ENCODE measurements at places on chromosomes 16 and 17.

DNA sequence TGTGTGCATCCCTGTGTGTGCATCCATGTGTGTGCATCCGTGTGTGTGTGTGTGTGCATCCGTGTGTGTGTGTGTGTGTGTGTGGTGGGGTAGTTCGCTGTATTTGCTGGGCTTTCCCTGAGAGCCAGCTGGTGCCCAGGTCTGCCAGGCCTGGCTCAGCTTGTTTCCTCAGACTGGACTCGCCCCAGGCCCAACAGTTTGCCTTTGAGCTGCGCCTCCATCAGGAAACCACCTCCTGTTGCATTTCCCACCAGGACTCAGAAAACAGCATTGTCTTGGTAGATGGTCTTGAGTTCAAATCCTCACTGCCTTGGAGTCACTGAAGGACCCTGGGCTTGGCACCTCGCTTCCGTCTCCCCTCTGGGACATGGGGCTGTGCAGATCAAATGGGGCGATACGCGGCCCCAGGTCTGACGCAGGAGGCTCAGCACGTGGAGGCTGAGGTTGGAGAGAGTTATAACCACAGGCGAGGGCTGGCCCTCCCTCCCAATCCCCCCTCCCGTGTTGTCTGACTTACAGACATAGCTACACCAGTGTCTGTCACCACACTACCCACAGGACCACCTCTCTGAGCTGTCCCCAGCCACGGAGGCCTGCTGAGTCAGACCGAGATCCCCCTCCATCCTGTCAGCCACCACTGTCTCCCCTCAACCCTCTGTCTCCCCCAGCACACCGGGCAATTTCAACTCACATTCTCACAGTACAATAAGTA lies 4.7 kb downstream of the ITGAE start:
- DNase-seq: no peak

- DNase-seq: no peak
Measured at GRCh38 chr16:22787466-22788192, 26.3 kb upstream of the HS3ST2 start.

GRCh38 chr16:80200079-80200478 lies 340.7 kb upstream of the DYNLRB2 start:
- DNase-seq: no peak

DNA sequence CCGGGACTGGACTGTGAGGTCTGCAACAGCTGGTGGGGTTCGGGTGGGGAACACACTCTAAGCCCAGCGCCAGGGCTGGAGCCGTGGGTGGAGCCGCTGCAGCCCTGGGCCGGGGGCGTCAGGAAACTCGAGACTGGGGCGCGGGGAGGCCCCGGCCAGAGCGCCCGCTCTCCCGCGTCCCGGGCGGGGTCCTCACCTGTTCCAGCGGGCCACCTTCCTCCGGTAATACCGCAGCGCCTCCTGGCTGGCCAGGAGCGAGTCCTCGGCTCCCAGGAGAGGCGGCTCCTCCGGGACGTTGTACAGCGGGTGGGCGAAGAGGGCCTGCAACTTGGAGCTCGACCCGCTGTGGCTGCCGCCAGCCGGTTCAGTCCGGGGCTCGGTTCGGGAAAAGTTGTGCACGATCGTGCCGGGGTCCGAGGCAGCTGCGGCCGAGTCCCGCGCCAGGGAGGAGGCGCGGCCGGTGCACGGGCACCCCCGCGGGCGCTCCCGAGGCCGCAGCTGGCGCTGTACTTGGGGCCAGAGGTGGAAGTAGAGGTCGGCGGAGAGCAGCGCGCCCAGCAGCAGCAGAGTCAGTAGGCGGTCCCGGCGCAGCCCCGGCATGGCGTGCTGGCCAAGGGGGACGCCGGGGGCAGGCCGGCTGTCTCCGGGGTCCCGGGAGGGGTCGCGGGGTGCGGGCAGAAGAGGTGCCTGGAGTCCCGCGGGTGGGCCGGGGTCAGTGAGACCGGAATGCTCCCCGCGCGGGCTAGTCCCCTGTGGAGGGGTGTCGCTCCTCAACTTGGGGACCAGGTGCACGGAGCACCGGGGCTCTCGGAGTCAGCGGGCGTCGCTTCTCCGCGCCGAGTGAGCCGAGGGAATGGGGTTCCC lies 868 bp downstream of the FAM20A start:
- peak; percentile 65 for DNase-seq

GRCh38 chr17:66965801-66966262 lies 1.3 kb downstream of the CACNG4 start:
- peak; percentile 45 for DNase-seq

DNA sequence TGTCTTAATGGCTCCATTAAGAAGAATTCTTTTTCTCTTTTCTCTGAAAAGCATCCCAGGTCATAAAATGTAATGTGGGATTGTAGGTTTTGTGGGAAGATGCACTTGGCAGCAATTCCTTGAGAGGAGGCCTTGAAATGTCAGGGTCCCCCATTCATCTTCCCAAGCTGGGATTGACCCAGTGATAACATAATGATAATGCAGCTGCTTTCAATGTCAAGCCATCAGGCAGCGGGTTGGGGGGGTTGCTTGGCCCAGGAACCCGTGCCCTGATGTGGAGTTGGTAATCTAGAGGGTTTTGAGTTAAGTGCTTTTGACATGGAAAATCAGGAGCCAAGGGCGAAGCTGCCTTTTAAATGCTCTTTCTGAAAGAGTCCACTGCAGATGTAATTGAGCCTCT lies 484.0 kb downstream of the WWOX start:
- no peak for DNase-seq

GRCh38 chr17:6915620-6916019 lies 80.2 kb upstream of the ALOX12 start:
- no peak for DNase-seq

DNA sequence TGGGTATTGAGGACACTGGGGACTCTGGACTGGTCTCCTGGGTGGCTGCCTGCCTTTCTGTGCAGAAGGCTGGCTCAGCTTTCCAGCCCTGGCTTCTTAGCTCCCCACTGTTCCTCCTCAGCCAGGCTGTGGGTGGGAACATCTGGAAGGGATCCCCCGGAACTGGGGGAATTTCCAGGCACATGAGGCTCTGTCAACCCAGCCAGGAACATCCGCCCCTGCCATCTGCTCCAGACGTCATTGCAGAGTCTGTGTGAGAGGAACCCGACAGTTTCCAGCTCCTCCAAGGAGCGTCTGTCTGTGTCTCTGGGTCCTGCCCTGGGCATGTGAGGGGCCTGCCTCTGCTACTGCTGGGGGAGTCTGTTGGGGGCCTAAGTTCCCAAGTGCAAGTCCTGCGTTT lies 36.2 kb upstream of the CRHR1 start:
- no peak for DNase-seq

DNA sequence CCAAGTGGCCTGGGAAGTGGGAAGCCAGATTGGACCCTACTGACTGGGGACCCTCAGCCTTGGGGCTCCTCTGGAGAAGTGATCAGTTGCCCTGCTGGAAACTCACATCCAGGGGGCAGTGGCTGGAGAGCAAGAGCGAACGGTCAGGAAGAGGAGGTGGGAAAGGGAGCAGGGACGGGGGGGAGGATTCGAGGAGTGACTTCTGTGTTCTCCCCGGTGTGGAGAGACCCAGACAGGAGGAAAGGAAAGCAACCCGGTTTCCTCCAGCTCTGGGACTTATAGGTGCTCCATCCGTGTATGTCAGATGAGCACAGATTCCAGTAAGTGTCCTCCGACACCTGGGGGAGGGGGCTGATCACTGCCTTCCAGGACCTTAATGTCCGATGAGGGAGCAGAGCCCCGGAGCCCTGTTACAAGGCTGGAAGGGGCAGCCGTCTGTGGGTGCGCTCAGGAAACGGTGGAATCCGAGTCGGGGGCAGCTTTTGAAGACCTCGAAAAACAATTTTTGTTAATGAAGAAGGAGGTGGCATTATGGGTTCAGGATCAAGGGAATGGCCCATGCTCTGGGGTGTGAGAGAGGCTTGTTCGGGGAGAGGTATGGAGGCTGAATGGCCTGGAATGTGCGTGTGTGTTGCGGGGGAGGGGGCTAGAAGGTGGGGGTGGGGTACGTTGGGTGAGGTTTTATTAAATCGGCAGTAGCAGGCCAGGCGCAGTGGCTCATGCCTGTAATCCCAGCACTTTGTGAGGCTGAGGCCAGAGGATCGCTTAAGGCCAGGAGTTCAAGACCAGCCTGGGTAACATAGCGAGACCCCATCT lies 34.8 kb upstream of the NDRG4 start:
- peak; percentile 42 for DNase-seq

DNA sequence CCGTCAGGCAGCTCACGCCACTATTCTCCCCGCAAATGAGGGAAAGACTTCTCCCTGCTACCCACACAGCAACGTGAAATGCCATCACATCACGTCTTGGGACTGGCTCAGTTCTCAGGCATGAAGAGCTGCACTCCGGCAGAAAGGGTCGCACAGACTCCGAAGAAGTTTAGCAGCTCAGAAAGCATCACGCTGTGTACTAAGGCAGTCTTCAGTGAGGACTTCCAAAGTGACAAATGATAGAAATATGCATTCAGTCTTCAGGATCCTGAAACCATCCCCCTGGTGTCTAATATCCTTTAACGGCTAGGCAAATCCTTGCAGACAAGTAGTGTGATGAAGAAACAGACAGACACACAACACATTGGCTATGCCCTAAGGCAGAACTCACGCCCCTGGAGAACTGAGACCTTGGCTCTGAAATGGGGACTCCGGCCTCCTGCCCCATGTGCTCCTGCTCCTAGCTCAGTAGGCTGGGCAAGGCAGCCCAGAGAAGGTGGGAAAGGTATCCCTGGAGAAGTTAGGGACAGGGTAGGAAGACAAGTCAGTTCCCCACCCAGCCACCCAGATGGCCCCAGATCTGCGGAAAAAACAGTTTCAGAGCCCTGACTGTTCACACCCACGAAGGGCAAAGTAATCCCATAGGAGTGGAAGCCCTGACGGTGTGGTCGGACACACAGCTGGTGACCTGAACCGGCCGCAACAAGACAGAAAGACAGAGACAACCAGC lies 1.6 kb downstream of the XYLT1 start:
- no peak for DNase-seq

DNA sequence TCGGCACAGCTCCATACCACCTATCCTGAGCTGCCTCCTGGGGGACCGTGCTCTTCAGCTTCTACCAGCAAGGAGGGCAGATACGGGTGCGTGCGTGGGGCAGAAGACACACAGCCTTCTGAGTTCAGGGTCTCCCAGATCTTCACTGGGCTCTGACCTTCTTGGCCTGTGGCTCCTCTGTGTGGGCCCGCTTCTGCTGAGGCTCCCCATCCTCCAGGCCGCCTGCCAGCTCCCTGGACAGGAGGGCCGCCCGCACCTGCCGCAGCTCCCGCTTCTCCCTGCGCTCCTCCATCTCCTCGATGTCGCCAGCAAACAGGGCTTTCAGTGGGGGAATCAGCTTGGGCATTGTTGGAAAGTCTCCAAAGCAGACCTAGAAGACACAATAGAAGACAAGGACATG lies 25.2 kb downstream of the ELAC2 start:
- DNase-seq: no peak
